ENCODE measurements at places on chromosomes 16 and 17.

DNA sequence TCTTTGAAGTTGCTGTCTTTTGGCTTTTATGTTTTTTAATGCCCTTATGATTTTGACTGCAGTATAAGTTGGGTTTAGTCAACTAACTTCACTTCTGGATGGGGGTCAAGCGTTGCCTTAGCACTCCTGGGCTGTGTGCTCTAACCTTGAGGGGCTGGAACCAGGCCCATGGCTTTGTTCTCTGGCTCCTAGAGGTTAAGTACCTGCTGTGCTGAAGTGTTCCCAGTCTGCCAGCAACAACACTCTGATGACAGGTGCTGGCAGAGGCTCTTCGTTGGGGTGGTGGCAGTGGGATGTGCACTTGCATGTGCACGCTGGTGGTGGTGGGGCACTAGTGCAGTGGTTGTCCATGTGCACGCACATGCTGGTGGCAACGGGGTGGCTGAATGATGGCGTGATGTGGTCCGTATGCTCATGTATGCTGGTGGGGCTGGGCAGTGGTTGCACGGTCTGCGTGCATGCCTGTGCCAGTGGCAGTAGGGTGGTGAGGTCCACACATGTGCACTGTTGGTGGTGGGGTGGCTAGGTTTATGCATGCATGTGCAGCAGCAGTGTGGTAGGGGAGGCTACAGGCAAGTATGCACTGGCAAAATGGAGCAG, 447.8 kb upstream of the GOT2 start:
- DNase-seq: no peak

- no peak for DNase-seq
Observed at GRCh38 chr17:77354670-77355455, 214.1 kb downstream of the SEC14L1 start.

DNA sequence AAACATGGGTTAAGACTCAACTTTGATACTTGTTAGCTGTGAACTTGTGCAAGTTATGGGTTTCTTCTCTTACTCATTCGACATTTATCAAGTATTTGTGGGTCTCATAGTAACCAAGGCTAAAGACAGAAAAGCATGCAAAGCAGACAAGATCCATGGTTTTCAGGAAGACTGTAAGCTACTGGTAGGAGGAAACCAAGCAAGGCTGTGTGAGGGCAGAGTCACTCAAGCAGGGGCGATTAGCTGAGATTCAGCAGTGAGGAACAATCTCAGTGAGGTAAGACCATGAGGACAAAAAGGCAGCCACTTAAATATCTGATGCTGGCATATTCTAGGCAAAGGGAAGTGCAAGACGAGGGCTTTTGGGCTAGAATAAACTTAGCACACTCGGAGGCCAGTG, 29.5 kb downstream of the MBTD1 start:
- no peak for DNase-seq

DNA sequence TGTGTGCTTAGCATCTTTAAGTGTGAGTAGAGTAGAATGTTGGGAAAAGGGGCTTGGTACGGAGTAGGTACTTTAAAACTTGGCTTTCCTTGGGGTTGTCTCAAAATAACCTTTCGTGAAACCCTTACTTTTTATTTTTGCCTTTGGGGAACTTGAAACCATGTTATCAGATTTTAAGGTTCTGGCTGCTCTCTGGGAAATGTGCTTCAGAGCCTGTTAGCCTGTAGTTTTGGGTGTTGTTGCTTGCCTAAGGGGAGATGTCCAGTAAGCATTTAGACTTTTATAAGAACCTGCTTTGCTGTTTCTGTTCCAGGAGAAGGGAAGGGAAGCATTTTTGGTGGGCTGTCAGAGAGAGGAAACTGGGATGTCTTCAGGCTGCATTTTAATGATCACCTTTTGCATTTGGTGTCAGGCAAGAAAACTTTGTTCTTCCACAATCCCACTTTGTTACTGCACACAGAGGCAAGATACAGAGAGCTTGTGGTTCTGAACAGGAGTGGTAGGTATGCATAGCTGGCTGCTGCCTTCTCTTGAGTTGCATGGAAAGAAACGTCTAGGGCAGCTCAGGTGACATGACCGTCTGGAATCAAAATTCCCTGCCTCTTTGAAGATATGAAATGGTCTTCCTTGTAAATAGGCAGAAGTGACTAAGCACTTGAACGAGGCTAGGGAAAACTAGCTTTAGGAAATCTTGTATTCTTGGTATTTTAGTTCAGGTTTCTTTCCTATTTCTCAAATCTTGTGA, 1.7 kb downstream of the RABEP1 start:
- no peak for DNase-seq

DNA sequence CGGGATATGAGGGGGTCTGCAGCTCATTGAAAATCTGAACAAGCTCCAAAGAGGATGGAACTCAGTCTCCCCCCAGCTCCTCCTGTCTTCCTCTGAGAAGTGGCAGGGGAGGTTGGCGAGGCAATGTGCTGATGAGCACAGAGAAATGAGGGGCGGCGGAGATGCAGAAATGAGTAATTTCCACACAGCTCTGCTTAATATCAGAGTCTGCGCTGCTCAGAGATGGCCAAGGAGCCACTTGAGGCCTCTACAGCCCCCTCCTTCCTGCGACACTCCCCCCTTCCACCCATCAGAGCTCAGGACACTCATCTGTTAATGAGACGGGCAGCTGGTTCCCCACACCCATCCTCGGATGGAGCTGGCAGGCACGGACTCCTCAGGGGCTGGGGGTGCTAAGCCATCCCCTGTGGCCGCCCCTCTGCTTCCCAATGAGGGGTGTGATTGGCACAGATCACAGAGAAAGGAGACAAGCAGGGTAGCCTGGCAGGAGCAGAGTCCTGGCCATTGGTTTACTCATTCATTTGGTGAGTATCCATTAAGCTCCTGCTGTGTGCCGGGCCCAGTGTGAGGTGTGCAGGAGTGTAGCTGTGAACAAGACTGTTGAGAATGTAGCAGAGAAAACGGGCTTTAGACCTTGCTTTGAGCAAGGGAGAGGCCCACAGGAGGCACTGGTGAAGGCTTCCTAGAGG, 12.7 kb upstream of the CRHR1 start:
- DNase-seq: no peak

GRCh38 chr16:2529961-2530628, 1.1 kb downstream of the CEMP1 start:
- DNase-seq: no peak

GRCh38 chr16:10824111-10824893, 5.7 kb upstream of the TVP23A start:
- no peak for DNase-seq

DNA sequence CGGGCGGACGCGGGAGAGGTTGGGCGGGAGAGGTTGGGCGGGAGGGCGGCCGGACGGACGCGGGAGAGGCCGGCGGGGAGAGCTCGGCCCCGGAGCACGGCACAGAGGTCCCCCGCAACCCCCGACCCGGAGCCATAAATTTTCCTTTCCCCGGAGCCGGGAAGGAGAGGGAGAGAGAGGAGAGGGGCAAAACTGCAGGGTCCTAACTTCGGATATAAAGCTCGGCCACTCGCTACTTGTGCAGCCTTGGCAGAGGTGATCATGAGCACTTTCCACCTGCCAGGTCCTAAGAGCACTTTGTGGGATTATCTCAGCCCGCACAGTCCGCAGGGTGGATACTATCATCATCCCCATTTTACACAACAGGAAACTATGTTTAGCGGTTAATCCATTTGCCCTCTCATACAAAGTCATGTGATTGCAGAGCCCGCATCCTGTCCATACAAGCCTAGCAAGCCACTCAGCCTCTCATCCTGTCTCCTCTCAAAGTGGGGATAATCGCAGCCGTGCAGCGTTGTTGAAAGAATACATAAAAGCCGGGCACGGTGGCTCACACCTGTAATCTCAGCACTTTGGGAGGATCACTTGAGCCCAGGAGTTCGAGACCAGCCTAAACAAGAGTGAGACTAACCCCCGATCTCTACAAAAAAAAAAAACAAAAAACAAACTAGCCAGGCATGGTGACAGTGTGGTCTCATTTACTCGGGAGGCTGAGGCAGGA, 780 bp upstream of the DCAKD start:
- peak; percentile 62 for DNase-seq

DNA sequence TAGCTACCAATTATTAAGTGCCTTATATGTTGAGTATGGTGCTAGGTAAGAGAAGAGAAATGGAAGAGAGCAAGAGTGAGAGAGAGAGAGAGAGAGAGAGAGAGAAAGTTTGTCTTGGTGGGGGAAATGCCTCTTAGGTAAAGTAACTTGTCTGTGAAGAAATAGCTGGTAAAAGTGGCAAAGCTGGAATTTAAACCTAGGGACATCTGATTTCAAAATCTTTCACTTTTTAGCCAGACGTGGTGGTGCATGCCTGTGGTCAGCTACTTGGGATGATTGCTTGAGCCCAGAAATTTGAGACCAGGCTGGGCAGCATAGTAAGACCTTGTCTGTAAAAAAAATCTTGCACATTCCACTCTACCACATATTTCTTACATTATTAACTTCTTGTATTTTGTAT, 23.0 kb upstream of the CDR2 start:
- no peak for DNase-seq

GRCh38 chr17:67629971-67630320, 87.8 kb upstream of the NOL11 start:
- DNase-seq: peak; percentile 17

- no peak for DNase-seq
Observed at GRCh38 chr17:8611619-8612298, 18.8 kb downstream of the MYH10 start.

DNA sequence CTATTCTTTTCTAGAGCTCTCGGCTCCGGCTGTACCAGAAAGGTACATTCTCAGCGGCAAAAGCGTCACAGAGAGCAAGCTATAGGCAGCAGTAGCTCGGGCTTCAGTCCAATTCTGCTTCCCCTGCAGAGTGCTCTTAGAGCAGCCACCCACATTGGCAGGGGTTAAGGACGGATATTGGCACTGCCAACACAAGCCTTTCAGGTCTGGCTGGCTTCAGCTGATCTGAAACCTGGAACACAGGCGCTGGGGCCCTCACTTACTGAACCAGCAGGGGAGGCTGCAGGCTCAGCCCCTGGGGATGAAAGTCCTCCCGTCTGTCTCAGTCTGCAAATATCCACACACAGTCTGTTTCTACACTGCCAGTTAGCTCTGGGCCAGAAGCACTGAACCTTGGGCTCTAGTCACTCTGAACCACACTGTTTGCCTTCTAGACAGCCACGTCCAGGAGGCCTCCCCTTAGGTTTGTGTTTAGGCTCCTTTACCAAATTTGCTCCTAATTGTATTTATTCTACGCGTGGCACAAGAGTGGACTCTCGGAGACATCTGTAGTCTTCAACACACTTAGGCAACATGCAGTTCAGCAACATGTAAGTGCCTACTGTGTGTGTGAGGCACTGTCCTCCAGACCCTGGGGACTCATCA, 40.1 kb downstream of the HIC1 start:
- DNase-seq: no peak

DNA sequence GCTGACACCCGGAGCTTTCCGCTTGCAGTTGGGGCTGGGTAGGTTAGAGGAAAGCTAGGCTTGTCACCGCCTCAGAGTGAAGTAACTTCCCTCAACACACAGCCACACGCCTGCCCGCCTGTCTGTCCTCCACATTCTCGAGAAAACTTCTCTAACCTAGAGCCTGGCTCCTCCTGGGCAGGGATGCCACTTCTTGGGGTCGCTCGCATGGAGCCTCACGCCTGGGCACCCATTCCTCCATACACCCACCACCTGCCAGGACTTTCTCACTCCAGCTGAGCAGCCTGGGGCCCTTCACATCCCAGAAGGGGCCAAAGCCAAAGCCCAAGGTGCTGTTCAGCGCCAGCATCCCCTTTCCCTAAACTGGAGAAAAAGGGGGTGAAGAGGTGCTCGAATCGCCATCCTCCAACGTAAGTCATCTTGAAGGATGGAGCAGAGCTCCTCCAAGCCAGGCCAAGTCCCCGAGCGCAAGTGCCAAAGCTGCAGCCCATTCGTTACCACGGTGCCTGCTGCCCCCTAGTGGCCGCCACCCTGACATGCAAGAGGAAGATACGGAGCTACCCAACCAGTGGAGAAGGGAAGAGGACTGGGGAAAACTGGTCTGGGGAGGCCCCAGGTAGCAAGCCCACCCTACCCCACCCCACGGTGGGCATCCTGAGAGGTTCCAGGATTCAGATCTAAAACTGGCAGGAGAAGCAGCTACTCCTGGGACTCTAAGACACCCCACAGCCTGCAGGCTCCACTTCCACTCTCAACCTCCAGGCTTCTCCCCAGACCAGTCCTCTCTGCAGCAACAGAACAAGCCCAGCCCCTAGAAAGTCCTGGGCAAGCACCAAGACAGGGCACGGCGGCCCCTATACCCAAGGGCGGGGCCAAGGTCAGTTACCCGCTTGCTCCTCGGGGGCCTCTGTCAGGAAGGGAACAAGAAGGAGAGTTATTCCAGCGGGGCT, 63.1 kb downstream of the MYO18A start:
- peak; percentile 30 for DNase-seq

- no peak for DNase-seq
Observed at GRCh38 chr17:28871056-28871579, 16.3 kb downstream of the ERAL1 start.

DNA sequence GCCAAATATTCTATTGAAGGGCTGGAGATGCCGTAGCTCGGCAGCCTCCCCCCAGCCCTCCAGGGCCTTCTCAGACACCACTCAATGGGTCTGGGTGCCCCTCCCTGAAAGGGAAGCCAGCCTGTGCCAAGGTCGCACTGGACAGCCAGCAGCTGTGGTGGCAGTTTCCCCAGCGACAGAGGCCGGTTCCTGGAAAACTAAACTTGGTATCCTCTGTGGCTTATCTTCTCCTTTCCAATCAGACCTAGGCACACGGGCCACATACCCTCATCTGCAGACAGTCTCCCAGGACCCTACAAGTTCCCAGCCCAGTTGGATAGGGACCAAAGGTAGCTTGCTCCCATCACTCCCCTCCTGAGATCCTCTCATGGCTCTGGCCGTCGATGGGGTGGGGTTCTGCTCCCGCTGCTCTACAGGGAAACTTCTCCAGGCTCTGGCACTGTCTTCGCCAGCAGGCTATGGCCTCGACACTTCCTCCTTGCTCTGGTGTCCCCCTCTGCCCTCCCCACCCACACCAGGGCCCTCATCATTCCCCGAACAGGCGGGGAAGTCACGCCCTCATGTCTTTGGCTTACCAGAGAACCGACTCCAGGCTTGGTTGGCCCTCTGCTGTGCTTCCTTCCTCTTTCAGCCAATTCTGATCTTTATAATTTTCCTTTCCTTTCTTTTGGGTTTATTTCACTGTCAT, 18.3 kb upstream of the IL21R start:
- no peak for DNase-seq

- no peak for DNase-seq
Observed at GRCh38 chr16:59886021-59886420, 1151.9 kb upstream of the GOT2 start.

GRCh38 chr17:46163316-46163715, 29.9 kb downstream of the KANSL1 start:
- no peak for DNase-seq

GRCh38 chr16:17431012-17431411, 39.7 kb downstream of the XYLT1 start:
- DNase-seq: no peak

GRCh38 chr17:50931144-50931908, 65.2 kb upstream of the TOB1 start:
- DNase-seq: peak; percentile 78
